ENCODE measurements at places on chromosomes 11 and 22.
A peak's percentile ranks its signal among the peaks of the same experiment; 100 is the strongest.

DNA sequence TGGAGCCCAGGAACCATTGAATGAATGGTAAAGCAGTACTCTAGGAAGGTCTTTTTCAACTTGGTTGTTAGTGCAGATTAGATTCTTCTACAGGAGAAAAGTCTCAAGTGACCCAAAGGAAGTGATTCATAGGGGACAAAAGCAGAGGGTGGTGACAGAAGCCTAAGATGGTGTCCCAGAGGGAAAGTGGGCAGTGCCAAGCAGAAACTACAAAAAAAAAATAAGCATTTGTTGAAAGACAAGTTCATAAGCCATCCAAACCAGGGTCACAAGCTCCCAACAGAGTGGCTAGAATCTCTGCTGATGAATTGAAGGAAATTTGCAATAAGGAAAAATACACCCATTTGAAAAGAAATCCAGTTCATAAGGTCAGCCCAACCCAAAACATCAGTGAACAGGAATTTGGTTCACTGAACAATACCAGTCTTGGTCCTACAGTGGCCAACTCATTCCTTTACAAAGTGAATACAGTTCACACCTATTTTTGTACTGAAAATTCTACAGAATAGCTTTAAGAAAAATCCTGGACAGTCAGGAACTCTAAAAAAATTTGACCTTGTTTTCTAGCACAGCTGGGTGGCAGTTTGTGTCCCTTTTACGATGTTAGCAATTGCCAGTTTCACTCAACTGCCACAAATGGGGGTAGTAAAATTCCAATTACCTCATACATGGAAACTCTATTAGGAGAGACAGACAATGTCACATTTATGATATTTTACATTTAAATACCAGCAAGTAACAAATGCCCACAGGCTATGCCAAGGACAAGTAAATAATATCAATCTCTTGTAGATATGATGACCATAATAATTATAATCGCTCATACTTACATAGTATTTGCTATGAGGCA, 21.6 kb upstream of the NUP160 start:
- DNase-seq: no peak

- no peak for DNase-seq
These were observed 688 bp upstream of the LRRC74B start for GRCh38 chr22:21044931-21045584.

DNA sequence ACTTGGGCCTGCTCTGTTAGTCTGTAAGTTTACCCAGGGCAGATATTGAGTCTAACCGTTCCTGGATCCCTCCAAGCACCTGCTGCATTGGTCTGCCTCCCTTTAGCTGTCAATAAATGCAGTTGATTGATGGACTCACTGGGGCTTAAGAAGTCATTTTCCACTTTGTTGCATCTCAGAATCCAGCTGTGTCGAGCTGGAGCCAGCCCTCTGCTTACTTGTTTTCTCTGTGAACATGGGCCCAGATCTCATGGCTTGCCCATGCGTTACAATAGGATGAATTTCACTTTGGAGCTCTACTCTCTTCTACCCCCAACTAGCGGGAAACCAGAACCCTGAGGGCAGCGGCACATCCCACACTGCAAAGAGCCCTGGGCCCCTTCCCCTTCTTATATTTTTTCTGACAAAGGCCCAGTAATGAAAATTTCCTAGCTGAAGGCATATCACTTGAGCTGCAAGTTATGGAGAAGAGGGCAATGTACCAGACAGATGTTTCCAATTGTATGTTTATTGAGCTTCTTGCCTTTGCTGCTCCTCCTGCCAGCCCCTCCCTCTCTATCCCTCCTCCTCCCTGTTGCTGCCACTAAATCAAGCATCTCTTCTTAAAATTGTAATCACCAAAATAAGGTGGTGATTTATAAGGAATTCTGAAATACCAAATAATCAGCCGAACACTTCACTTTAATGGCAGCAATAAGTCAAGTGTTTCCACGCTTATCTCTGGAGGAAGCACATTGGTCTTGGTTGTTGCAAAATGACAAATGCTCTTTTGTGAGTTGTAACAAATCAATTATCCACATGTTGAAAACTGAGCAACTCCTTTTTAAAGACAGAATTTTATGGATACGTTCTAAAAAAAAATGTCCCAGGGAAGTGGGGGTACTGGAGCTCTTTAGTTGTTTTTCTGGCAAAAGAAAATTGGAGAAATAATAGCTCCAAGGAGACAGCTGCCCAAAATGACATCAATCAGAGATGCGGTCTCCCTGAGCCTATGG, 212.3 kb upstream of the ZBED5 start:
- no peak for DNase-seq

- no peak for DNase-seq
These were observed 28.1 kb upstream of the CD81 start for GRCh38 chr11:2348986-2349385.

DNA sequence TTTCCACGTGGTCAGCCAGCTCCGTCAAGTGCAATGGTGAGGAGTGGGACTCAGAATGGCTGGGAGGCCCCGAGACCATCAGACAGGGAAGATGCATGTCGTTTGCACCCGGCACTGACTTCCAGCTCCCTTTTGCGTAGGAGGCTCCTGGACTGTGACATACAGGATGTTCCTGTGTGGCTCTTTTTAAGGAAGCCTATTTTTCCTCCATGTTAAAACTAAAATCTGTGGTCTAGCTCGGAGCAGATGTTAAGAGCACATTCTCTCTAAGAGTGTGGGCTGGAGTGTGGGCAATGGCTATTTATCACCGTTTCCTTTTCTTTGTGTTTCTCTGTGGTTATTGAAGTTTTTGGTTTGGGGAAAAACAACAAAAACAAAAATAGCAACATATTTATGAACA, 40.9 kb upstream of the AMPD3 start:
- DNase-seq: no peak

DNA sequence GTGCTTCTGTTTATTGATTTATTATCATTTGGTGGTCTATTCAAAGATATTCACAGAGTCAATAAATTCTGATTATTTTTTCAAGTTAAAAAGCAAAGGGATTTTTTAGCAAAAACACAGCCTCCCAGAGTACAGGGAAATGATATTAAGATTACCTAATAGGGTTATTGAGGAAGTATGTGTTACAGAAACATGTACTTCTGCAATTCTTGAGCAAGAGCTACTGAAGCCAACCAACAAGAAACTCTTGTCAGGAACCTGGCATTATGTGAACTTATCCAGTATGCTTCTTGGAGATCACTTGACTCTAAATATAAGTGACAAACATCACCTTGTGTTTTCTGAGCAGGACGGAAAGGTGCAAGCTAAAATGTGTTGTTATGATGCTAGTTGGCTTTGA, 42.0 kb upstream of the CARD18 start:
- DNase-seq: no peak

GRCh38 chr22:22168190-22168940, 76.2 kb upstream of the VPREB1 start:
- peak; percentile 5 for DNase-seq

GRCh38 chr22:47659467-47660223, 897.2 kb downstream of the TBC1D22A start:
- no peak for DNase-seq

DNA sequence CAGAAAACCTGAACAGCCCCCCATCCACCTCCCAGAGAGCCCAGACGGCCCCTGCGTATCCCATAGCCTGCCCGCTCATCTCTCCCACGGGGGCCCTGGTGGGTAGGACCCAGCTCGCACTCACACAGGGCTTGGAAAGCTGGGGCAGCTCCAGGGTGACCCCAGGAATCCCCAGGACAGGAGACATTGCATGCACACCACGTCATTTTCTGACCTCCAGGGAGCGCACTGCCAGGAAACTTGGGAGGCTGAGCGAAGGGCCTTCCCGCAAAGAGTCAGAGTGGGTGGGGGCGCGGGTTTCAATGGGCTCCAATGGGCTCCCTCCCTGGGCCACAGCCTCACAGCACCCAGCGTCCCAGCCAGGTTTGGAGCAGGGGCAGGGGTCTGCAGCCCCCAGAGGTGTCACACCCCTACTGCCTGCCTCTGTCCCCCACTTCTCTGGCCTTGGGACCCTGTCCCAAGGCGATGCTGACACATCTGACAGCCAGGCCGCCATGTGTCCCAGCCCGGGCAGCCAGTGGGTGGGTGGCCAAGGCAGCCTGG, 8.2 kb upstream of the SYT8 start:
- DNase-seq: no peak

DNA sequence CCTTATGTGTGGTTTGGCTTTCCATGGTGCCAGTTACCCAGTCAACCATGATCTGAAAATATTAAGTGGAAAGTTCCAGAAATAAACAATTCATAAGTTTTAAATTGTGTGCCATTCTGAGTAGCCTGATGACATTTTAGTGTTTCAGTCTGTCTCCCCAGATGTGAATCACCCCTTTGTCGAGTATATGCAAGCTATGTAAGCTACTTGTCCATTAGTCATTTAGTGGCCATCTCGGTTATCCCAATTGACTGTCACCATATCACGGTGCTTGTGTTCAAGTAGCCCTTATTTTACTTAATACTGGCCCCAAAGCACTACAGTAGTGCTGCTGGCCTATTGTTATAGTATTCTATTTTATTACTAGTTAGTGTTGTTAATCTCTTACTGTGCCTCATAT, 44.9 kb downstream of the ATG16L2 start:
- DNase-seq: no peak

DNA sequence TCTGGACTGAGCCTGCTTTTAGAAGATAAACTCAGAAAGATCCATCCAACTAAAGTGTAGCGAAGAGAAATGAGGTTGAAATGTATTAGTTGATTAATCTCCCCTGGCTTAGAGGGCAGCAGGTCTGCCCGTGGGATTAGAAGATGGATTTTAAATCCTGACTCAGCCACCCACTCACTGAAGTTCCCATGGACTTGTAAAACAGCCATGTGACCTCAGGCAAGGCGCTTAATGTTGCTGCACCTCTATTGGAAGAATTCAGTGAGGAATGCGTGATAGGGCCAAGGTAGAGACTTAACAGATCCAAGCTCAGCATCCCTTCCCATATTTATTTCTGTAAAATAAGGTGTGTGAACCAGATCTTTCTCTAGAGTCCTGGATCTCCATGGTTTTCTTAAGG, 45.1 kb upstream of the ELF5 start:
- DNase-seq: no peak

DNA sequence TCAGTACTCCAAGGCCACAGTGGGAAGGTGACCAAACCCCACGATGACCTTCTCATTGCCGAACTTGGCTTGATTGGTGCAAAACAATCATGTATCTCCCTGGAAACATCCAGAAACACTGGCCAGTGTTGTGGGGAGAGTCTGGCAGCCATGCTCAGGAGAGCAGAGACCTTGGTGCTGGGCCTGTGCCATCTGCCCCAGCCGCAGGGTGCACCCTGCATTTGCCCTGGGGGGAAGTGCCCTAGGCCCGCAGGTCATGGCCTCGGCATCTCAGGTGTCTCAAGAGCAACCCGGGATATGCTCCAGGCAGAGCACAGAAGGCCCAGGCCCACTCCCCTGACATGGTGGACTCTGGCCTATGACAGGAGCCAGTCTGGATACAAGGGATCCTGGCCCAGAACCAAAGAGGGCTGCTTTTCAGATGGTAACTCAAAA, 23.7 kb downstream of the ARVCF start:
- no peak for DNase-seq

GRCh38 chr11:126415669-126416420, 60.4 kb downstream of the ST3GAL4 start:
- no peak for DNase-seq

- DNase-seq: no peak
These were observed 745.7 kb downstream of the FAM181B start for GRCh38 chr11:81987829-81988472.

GRCh38 chr11:14374922-14375830, 16.2 kb upstream of the RRAS2 start:
- DNase-seq: no peak

DNA sequence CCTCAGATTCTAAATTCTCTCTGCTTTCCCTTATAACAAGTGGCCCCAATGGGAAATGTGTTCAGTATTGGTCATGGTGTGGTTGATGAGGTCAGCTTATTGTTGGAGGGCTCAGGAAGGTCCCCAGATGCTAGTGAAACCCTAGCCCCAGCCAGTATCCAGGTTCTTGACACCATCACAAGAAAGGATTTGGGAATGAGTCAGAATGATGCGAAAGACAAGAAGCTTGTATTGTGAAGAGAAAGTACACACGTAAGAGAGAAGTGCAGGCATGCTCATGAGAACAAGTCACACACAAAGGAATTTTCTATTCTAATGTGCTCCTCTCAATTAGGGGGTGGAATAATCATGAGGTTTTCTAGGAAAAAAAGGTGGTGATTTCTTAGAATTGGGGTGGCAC, 34.9 kb upstream of the TRPC6 start:
- DNase-seq: no peak

GRCh38 chr11:85914425-85914824, 59.2 kb downstream of the CCDC83 start:
- no peak for DNase-seq

DNA sequence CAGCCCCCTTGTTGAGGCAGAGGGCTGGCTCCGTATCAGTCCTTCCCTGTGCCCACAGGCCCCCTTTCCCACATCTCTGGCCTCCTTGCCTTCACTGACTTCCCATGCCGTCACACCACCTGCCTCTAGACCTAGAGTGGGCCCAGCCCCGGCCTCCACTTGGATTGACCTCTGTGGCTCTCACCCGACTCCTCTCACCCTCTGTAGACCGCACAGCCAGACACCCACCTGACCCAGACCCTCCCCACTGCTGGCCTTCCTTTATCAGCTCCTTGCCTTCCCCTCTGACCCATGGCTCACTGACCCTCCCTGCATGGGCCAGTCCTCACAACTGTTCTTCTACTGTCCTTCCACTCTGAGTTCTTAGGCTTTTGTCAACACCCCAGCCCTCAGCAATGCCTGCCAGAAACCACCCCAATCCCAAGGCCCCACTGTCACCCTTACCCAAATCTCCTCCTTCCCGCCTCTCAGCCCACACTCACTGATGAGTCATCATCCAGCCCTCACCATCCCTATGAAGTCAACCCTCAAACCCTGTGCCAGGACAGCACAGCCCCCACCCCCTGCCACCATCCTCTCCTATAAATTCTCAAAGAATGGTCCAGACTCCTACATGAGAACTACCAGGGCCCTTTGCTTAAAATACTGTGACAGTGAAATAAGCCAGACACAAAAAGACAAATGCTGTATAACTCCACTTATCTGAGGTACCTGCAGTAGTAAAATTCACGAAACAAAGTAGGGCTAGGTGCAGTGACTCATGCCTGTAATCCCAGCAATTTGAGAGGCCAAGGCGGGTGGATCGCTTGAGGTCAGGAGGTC, 53.4 kb downstream of the SCGB1A1 start:
- DNase-seq: no peak

GRCh38 chr22:38554281-38554680, 15.7 kb downstream of the DMC1 start:
- DNase-seq: no peak

All from CMK (cell line).